ENCODE measurements at places on chromosomes 16 and 17.

DNA sequence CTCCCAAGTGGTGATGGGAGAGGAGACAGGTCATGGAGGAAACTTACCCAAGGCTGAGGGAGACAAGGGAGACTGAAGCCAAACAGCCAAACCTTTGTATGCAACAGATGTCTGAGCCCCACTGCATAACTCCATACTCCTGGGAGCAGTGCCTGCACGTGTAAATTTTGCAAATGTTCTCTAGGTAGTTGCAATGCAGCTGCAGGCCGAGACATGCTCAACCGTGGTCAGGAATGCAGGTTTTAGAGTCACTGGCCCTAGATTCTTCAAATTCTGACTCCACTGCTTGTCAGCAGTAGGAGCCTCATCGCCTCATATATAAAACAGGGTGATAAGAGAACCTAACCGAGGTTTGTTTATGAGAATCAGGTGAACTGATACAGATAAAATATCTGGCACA is 11.5 kb downstream of the DYNLRB2 start:
- no peak for DNase-seq

DNA sequence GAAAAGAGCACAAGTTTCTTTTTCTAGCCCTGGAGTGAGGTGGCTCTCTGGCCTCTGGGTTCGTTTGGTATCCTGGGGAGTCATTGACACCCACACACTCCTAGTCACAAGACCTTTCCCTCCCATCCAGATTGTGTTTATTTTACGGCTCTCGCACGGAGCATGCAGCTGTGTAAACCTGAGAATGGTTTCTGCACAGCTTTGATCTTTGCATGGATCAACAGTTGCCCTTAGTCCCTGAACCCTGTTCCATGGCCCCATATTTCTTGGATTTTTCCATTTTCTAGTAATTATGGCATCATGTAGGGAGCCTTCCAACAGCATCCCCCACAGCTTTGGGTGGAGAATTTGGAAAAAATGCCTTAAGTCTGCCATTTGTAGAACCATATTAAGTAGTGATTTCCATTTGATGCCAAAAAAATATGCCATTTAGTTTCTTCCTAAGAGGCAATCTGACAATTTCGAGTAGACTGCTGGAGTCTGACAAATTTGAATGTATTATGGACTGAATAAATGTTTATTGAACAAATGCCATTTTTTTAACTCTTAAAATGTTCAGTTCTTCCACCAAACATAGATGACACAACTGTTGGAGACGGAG is 197.7 kb downstream of the WWOX start:
- DNase-seq = no peak

DNA sequence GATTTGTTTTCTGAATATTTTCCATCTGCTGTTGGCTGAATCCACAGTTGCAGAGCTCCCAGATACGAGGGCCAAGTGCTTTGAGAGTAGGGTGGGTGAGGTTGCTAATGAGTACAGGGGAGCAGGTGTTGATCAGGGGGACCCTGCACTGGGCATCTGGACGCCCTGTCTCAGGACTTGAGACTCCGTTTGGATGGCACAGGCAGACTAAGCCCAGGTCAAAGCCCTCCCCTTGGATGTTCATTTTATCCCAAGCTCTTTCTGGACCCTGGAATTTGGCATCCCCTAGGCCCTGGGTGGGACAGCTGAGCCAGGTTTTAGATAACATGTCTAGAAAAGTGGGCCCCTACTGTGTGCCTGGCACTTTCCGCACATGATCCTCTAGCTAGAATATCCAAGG is 12.1 kb downstream of the USP6 start:
- DNase-seq = no peak

DNA sequence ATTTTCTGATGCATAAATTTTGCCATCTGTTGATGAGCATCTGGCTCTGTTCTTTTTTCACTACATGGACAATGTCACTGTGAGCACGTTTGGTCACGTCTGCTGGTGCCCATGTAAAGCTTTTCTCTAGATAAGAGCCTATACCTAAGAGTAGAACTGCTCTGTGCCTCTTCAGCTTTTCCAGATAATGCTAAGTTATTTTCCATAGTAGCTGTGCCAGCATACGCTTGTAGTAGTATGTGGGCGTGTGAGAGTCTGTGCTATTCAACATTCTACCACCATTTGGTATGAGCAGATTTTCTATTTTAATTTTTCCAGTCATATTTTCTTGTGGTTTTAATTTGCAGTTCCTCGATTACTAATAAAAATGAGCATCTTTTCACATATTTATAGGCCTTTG is 33.2 kb downstream of the VPS35L start:
- no peak for DNase-seq

GRCh38 chr17:83006515-83007455 is 72.6 kb upstream of the METRNL start:
- no peak for DNase-seq

GRCh38 chr16:64823481-64824075 is 298.3 kb downstream of the CDH11 start:
- DNase-seq = no peak

DNA sequence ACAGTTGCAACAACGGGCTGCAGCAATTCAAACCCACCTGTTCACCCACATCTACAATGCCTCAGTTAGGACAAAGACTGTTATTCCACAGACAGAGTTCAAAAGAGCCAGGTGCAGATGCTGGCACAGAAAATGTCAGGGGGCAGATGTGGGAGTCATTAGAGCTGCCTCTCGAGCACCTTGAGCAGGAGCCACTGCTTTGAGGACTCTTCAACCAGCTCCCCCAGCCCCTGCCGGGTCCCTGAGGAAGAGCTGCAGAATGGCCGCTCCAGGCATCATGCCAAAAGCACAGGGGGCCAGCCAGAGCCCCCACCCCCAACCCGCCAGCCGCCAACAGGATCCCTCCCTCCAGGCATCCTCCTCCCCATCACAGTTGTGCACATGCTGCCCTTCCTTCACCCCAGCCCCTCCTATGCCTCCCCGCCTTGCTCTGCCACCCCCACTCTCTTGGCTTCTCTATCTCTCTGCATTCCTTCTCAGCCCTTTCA is 20.8 kb downstream of the C17orf67 start:
- DNase-seq = no peak

DNA sequence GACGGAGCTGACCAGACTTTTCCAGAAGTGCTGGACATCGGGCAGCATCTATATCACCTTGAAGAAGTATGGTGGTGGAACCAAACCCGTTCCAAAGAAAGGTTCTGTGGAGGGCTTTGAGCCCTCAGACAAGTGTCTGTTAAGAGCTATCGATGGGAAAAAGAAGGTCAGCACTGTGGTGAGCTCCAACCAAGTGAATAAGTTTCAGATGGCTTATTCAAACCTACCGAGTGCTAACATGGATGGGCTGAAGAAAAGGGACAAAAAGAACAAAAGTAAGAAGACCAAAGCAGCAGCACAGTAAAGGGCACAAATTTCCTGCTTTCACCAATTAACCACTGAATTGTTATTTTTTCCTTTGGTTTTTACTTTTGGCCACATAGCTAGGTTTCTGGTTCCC is 6.9 kb downstream of the KAT7 start:
- DNase-seq = no peak

GRCh38 chr16:75294773-75295459 is 43.5 kb upstream of the BCAR1 start:
- no peak for DNase-seq

- DNase-seq = no peak
These were observed 45.9 kb downstream of the AXIN2 start for GRCh38 chr17:65515512-65515911.

DNA sequence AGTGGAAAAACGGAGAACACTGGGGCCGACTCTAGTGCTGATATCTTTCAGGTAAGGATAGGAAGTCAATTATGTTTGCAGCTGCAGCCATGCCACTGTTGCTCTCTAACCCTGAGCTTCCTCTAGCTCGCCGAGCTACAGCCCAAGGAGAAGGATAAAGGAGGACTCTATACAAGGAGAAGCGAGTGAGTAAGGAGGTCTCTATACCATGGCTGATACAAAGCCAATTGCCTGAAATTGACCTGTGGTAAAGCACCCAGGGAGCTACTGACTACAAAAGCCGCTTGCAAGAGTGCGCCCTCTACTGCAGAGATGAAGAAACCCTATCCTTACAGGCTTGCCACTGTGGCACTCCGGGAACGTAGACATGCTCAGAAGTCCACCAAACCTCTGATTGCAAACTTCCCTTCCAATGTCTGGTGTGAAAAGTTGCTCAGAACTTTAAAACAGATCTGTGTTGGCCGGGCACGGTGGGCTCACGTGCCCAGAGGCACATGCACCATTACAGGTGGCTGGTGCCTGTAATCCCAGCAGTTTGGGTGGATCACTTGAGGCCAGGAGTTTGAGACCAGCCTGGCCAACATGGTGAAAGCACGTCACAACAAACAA is 10.8 kb upstream of the SLC46A1 start:
- DNase-seq = peak; percentile 58

DNA sequence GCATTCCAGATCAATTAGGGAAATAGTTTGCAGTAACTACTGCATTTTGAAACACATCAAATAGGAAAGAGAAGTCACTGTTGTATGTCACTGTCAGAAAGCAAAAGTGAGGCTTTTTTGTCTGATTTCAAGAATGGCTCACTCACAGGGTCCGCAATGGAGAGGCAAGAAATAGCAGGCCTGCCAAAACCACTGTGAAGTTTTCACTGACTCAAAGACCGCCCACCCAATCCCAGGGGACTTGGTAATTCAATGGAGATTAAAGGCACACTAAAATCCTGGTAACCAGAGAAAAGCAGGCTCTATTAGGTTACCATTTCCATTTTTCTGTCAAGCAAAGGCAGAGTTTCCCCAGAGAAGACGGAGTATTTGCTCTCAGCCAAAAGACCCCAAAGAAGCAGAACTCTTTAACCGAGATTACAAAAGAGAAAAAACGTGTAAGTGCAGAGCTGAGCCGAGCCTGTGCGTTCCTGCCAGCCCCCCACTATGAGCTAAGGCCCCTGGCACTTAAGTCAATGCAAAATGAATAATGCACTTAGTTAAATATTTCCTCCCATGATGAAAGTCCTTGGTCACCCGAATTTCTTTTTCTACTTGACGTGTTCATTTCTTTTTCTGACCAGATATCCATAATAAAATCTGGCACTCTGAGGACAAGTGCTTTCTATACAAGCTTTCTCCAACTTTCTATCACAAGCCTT is 57.0 kb downstream of the FOXL1 start:
- DNase-seq = peak; percentile 63

DNA sequence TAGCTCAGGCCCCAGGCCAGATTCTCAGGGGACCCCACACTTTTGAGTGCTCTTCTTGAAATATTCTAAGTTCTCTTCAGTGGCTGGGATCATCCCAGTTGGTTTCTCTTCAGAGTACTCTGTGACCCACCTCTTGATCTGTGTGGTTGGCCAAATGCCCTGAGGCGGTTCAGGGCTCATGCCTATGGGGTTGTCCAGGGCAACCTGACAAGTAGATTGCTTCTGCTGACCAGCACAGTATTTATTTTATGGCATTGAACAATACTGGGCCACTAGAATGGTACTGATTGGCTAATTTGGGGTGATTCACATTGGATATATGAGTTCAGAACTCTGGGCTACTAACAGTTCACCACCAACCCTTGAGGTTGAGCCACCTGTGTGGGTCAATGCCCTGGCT is 7.4 kb upstream of the GOSR2 start:
- no peak for DNase-seq

DNA sequence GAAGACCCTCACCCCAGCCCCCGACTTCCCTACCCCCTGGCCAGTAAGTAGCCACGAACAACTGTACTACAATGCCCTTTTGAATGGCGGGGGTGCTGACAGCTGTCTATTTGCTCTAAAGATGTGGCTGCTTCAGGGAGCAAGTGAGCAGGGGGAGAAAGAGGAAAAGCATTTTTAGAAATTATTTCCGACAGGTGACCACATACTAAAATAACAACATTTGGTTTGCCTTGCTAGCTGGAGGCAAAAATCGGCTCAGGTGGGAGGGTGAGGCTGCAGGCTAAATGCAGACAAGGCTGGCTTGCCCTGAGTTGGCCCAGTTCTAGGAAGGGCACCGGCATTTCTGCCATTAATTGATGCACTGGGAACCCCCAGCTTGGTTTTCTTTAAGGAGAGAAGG is 188.5 kb downstream of the XYLT1 start:
- DNase-seq = no peak

GRCh38 chr17:64459284-64459747 is 10.4 kb downstream of the MILR1 start:
- peak; percentile 55 for DNase-seq

DNA sequence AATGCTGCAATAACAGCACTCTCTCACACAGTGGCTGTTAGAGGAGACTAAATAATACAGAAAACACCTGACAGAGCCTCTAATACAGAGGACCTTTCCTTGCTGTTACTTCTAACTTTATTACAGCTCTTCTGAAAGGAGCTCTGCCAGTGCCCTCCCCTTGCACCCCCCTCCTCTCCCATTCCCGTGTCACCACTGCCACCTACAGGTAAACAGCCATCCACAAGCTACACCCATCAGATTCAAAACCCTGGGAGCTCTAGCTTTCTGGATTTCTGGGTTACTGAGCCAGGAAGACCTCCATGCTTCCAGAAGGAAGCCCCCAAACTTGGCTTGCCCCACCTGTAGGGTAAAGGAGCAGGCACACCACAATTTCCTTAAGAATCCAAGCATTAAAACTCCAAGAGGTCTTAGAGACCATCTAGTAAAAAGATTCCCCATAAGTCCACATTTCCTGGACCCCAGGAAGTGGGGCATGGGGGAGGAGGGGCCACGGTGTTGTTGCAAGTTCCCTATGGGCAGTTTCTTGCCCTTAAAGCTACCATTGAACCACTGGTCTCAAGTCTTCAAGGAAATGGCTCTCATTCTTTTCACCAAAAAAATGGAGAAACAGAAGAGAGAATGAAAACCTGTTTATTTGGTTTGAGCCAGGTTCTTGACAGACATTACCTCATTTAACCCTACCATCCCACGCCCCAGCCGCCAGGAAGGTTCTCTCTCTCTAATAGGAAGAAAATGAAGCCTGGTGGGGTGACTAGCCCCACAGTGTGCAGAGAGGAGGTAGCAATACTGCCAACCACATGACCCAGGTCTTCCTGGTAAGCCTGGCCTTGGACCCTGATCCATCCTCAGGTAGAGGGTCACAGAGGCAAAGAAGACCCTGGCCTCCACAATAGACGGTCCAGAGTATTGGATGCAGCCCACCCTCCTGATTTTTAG is 52.8 kb downstream of the TOM1L2 start:
- DNase-seq = peak; percentile 79

DNA sequence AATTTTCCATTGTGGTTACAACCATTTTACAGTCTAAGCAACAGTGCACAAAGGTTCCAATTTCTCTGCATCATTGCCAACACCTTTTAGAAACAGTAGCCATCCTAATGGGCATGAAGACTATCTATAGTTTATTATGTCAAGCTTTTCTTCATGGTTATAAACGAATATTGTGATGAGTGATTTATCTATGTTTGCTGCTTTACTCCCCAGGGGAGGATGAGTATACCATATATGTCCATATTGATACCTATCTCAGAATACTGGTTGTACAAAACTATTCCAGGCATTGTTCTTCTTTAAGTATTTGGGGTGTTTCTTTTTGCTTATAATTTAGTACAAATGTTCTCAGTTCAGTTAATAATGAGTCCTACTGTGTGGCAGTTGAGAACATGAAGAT is 98.3 kb downstream of the PRKCA start:
- DNase-seq = no peak

GRCh38 chr17:60361889-60362288 is 30.0 kb downstream of the USP32 start:
- DNase-seq = no peak

- DNase-seq = no peak
These were observed 56.4 kb downstream of the KANSL1 start for GRCh38 chr17:46136820-46137219.

GRCh38 chr16:25219070-25219737 is 2.5 kb downstream of the AQP8 start:
- DNase-seq = no peak

GRCh38 chr17:78759203-78759968 is 22.7 kb downstream of the CYTH1 start:
- DNase-seq = no peak

Data from hepatic stellate cell (primary cell).